ENCODE measurements at places on chromosomes 7 and 10.

- peak; percentile 37 for DNase-seq
These were observed 41.4 kb downstream of the GSDME start for GRCh38 chr7:24715661-24716479.

- DNase-seq = no peak
These were observed 650.9 kb upstream of the GALNT17 start for GRCh38 chr7:70480927-70481569.

GRCh38 chr7:19107356-19108146, 9.9 kb downstream of the TWIST1 start:
- DNase-seq = no peak

- DNase-seq = no peak
These were observed 1.5 kb downstream of the CLDN12 start for GRCh38 chr7:90404777-90405176.

GRCh38 chr10:17122726-17123661, 6.6 kb downstream of the CUBN start:
- no peak for DNase-seq

GRCh38 chr7:128167042-128167701, 73.9 kb upstream of the LEP start:
- DNase-seq = peak; percentile 87

- no peak for DNase-seq
These were observed 129.0 kb downstream of the BICC1 start for GRCh38 chr10:58641708-58642107.

DNA sequence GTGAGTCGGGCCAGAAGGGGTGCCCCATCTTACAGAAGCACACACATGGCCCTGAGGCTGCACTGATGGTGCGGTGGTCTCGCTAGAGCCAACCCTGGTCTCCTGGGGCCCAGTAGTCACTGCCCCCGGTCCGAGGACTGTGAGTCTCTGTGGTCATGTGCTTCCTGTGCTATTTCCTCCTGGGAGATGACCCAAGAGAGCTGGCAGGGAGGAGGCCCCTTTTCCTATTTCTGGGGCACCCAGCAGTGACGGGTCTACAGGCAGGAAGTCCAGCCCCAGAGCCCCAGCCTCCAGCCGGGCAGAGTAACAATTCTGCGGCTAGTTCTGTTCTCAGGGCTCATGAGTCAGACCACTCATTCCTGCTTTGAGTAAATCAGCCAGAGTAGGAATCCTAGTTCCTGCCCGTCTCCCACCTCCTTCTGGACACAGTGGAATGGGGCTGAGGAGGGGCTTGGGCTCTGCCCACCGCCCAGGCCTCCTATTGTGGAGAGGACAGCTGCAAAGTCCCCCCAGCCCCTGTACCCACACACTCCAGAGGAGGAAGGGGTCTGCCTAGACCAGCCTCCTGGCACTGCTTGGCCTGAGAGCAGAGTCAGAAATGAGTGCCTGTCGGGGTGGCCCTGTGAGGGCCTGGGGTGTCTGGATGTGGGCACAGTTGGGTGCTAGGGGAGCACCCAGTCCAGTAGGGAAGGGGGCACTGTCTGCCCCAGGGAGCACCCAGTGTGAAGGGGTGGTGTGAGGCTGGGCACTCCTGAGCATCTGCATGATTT, 80.5 kb upstream of the PPIF start:
- DNase-seq = no peak

- DNase-seq = no peak
These were observed 289.2 kb upstream of the NRP1 start for GRCh38 chr10:33623669-33624068.

DNA sequence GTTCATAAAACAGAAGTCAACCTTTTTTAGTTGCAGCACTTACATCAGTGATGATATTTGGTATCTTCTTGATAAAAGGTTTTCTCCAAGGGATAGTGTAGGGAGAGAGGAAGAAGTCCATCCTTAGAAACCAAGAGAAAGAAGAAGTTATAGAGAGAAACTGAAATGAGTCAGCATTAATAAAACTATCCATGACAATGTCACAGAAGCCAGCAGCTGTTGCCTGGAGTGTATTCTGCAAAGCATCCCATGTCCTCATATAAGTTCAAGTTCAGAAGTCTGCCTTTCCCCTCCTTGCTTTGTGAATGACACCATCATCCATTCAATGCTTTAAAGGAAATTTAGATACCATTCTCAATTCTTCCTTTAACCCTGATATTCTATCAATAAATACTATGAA, 14.4 kb upstream of the COL1A2 start:
- no peak for DNase-seq

DNA sequence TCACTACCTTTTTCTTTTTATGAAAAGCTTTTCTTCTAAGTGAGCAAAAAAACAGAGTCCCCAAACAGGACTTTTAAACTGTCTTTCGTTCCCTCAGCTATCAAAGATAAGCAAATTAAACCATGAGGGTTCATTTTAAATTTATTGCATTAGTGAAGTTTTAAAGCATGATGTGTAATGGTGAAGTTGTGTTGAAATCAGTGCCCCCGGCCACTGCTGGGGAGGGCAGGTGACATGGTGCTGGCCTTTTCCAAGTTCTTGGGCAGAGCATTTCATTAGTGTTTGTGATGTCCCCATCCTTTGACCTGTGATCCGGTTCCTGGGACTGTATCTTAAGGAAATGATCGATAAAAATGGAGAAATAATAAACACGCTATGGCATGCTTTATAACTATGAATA, 96.0 kb downstream of the EEPD1 start:
- no peak for DNase-seq

DNA sequence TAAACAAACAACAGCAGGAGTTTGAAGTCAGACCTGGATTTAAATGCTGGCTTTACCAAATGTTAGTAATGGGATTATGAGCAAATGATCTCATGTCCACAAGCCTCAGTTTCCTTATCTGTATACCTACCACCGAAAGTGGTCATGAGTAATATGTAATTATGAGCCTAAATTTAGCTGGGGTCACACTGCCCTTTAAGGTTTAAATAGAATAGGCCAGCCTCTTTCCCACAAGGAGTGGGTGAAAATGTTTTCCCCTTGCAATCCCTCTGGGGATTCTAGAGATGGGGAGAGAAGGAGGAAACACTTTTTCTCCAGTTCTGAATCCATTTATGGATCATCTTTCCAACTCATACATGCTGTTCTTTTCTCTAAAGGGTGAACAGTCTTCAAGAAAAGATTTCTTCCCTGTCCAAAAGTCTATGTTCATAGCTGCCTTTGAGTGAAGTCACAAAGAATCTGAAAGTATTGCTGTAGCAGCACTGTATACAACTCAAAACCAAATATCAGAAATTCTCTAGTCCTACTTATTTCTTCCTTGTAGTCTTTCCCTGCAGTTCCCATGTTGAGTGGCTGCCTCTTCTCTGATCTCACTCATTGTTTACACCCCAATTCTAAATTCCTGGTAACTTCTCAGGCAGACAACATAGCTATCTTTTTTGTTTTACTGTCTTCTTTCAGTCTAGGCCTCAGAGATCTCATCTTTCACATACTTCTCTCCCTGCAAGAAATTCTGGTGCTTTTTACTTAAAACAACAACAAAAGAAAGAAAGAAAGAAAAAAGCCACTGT, 7.4 kb upstream of the TSPAN12 start:
- DNase-seq = no peak

DNA sequence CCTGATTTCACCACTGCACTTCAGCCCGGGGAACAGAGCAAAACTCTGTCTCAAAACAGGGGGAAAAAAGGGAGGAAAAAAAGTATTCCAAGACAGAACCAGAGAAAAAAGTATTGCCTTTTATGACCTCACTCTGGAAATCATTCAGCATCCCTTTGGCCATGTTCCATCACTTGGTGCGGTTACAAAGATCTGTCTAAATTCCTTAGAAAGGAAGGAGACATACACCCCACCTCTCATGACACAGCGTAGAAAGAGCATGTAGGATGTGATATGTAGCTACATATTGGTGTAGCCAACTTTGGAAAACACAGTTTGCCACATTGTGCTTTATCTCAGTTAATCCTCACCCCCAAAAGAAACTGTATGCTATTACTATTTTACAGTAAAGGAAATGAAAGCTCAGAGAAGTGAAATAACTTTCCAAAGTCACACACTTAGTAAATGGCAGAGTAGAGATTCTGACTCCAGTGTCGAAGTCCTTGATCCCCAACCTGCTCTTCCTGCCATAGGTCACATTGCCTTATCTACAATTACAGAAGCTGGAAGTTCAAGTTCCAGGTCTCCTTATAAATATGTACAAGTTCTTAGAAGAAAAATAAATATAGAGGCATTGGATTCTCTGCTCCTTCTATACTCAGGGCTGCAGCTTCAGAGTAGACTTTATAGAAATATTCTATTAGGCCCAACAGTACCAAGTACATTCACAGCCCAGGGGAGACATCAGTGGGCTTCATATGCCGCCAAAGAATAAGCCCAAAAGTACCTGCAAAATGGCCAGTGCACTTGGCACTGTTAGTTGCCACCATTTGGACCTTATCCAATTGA, 91.6 kb upstream of the KMT2E start:
- no peak for DNase-seq

Measured in SHP77 (cell line).